ENCODE measurements at places on chromosomes 16 and 17. TPM values are rescaled to one million over a fixed set of nuclear protein-coding genes. Genes with fewer than 3 reads are reported as not detected.

- DNase-seq = no peak
Measured at GRCh38 chr16:21128991-21129390, 21.7 kb downstream of the DNAH3 start.

DNA sequence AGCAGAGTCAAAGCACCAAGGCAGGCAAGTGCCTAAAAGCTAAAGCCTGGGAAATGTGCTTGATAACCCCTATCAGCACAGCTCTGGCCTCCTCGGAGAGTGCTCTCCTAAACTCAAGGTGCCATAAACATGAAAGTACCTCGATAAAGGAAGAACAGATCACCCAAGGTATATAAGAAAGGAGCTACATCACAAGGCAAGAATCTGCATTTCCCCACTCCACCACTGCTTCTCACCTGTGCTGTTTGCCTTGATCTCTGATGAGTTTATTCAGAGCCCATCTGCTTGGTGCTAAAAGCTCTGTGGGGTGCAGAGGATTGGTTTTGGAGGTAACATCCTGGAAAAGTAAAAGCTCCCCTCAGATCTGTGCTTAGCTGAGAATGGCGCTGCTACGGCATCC is 449.5 kb upstream of the CDH5 start:
- no peak for DNase-seq

DNA sequence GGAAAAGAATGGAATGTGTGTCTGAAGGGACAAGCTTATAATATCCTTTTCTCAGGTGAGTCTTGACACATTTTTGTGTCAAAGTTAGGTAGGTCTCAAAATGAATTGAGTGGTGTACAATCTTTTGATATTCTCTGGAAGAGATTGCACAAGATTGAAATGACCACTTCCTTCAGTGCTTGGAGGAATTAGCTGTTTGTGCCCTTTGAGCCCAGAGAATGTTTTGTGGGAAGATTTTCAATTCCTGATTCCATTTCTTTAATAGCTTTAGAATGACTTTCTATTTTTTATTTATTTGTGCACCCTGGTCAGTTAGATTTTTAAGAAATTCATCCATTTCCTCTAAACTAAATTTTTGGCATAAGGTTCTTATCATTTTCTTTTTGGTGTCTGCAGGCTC is 1.6 kb upstream of the CCL13 start:
- DNase-seq = no peak

GRCh38 chr16:65066651-65067050 is 55.2 kb downstream of the CDH11 start:
- DNase-seq = no peak

DBNDD1 gene
- 11.0 TPM for polyA plus RNA-seq

- no peak for DNase-seq
Measured at GRCh38 chr17:30363715-30364202, 15.0 kb upstream of the CPD start.

DNA sequence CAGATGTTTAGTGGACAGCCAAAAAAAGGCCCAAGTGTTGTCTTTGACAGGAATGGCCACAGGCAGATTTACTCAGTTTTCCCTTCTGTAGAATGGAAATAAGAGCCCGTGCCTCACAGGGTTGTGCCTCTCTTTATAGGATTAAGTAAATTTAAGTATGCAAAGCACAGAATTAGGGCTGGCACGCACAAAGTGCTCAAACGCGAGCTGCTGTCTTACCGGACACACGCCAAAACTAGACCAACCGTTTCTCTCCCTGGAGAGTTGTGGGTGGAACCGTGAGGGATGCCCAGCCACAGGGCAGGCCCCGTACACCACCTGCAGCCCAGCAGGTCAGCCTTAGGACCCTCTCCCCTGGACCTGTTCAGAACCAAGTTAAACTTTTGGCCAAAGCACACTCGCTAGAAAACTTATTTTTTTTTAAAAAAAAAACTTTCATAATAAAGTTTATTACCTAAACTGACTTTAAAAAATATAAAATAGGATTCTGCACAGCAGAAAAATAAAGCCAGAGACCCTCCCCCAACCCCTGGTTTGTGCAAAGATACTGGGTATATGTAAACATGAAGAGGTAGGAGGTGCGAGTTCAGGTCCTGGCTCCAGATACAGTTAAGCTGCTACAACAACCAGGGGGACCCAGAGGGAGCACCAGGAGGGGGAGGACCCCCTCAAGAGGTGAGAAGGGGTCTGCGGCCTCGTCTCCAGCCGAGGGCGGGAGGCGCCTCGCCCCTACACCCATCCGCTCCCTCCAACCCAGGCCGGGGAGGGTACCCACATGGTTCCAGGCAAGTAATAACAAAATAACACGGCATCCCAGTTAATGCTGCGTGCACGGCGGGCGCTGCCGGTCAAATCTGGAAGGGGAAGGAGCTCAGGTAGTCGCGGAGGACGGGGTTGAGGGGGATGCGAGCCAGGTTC is 1.8 kb downstream of the SOCS1 start:
- no peak for DNase-seq

DNA sequence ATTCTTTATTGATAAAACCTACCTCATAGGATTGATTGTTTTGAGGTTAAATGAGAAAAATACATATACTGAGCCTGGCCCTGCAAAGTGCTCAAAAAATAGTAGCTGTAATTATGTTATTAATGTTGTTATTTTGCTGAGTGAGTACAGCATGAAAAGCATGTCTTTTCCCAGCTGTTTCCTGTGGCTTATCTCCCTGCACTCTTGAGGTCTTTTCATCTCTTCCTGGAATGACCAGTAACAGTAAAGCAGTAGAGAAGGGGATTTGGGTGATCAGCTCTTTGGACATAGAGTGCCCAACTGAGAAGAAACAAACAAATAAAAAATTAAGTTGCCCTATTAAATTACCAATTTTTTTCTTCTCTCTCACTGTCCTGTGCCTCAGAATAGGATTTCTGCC is 53.7 kb downstream of the NFAT5 start:
- no peak for DNase-seq

SLC12A3 gene
- polyA plus RNA-seq = 39.5 TPM

DNA sequence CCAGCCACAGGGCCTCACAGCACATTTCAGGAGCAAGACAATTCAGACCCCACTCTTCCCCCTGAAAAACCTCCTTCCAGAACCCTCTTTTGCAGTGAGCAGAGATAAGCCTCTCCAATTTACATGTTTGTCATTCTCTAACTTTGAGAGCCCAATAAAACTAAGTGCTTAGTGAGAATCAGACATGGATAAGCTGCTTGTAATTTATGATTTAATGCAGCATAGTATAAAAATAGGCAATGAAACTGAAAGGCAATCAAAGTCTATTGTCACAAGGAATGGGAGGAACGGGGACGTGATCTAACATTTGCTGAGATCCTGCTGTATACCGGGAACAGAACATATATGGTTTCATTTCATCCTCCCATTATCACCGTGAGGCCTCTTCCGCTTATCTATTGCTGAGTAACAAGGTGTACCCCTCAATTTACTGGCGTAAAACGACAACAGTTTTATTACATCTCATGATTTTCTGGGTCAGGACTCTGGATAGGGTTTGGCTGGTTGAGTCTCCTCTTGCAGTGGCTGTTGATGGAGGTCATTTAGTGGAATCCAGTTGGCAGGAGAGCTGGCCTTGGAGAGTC is 597.4 kb downstream of the MAF start:
- DNase-seq = no peak

GRCh38 chr16:51553314-51553713 is 402.2 kb upstream of the SALL1 start:
- DNase-seq = no peak

DNA sequence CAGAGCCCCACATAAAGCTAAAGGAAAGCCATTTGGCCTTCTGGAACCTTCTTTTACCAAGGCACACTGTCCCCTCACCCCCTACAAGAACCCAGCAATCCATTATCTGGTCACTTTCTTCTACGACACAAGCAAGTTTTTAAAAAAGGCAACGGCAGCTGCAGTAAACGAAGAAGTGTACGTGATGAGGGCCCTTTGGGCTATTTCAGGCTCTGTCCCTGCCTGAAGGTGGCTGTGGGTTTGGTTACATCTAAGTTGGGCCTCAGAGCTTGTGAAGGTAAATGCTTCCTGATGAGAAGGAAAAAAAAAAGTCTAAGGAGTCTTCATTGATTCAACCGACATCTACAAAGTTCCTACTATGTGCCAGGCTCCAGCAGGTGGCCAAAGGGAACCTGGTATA is 35.4 kb downstream of the XYLT1 start:
- DNase-seq = no peak

GRCh38 chr17:51352798-51353197 is 92.5 kb downstream of the UTP18 start:
- no peak for DNase-seq

DNA sequence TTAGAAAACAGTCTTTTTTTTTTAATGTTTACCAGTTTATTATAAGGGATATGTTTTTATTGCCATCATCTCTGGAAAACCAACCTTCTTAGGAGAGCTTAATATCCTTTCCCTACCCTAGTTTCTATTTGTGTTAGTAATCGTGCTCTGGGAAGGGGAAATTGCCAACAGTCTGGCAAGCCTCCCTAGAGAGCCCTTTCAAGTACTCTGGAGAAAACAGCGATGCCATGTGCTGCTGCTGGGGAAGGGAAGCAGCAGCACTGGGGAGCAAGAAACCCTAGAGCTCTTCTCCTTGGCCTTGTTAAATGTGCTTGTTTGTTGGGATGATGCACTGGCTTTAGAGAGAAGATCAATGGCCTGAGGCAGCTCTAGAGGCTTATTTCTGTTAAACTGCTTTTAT is 10.3 kb downstream of the RETREG3 start:
- DNase-seq = no peak

Measured in right renal cortex interstitium (tissue), 3 donors.